Activated T-cell treated with anti-CD3 and anti-CD28 coated beads for 1 hour (primary cell): ENCODE measurements at places on chromosomes 6 and 20.

DNA sequence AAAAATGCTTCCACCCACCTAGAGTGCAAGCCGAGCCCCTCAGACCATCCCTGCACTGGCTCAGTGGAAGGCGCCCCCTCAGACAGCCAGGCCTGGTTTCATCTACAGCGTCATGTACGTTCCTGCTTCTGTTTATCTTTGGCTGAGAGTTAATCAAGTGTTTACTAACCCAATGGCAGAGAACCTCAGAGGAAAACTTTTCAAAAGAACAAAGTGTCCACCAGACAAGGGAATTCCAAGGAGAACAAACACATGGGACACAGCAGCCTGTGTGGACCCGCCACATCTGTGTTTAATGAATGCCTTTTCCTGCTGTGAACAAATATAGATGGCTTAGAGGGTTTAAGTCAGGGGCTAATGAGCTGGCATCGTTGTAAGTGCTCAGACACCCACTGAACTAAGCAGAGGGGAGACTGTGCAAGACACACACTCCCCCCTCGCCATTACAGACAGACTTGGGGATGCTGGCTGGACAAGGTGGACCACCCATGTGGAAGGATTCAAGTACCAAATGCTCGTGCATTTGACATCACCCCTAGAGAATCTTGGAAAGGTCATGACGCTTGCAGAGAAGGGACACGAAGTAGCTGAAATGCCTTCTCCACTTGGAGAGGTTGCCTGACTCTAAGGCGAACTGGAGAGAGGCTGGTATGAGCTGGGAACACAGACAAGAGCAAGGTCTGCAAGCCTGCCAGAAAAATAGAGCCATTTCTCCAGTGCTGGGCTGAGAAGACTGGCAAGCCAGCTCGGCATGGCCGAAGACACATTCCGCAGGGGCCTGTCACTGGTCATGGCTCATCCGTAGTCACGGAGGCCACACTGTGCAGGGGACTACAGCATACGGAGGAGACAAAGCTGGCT, 53.5 kb upstream of the NXT1 start:
- no peak for DNase-seq

DNA sequence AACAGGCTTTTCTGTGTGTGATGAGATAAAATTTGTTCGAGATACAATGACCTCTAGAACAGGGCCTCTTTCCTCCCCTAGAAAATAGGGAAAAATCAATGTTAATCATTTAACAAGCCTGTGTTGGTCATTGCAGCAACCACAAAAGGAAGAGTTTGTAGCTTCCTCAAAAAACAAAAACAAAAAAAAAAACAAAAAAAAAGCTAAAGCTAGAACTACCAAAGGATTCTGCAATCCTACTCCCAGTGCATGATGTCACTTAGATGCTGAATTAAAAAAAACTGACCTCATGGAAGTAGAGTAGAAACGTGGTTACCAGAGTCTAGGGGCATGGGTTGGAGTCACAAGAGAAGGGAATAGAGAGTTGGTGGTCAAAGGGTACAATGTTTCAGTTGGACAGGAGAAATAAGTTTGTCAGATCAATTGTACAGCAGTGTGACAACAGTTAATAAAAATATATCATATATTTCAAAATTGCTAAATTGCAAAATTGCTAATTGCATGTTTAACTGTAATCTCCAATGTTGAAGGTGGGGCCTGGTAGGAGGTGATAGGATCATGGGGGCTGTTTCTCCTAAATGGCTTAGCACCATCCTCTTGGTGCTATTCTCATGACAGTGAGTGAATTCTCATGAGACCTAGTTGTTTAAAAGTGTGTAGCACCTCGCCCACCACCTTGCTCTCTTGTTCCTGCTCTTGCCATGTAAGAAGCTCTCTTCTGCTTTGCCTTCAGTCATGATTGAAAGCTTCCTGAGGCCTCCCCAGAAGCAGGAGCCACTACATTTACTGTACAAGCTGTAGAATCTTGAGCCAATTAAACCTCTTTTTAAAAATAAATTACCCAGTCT, 163.4 kb upstream of the SIM1 start:
- DNase-seq, result no peak

- peak; percentile 24 for DNase-seq
Measured at GRCh38 chr6:225121-225721, 67.1 kb upstream of the DUSP22 start.

DNA sequence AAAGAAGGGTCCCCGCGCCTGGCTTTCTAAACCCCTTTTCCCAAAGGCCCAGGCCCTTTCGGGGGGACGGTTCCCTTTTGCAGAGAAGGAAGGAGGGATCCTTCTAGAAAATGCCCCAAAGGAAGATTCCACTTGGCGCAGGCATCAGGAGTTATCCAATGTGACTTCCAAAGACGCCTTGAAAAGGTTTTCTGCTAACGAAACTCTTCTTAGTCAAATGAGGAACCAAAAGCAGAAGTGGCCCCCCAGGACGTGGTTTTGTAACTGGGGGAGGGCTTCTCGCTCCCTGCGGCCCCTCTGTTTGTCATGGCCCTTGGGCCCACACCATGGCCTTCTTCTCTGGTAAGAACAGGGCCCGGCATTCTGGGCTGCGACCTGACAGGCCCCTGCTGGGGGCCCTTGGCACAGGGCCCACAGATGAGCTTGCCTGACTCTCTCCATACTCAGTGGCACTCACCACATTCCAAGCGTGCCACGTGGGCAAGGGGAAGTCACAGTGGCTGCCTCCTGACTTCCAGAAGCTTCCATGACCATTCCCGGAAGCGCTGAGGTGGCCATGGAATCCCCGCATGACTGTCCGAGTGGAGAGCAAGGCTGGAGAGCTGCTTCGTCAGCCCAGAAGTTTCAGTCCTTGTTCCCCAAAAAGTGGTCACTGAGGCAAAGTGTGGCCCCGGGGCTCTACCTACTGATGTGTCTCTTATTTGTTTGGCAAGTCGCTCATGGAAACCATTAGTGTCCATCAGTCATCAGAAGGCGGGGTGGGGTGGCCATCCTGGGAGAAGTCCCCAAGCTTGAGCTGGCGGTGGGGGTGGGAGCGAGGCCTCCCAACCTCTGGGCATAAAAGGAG, 834 bp upstream of the CTSZ start:
- no peak for DNase-seq

DNA sequence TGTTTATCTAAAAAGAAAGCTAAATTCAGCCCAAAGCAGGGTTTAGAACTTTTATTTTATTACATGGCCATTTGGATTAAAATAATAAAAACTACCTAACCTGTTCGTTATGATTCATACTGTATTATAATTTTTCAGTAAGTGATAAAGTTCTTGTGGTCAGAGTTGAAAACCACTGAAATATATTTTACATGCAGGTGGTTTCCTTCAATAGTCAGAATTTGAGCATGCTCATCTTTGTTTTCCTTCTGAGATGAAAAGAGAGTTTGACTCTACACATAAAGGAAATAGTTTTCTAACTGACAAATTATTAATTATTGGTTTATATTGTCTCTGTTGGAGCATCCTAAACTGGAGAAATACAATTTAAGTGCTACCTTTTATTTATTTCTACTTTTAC, 114.0 kb upstream of the FKBP1C start:
- DNase-seq, result no peak

DNA sequence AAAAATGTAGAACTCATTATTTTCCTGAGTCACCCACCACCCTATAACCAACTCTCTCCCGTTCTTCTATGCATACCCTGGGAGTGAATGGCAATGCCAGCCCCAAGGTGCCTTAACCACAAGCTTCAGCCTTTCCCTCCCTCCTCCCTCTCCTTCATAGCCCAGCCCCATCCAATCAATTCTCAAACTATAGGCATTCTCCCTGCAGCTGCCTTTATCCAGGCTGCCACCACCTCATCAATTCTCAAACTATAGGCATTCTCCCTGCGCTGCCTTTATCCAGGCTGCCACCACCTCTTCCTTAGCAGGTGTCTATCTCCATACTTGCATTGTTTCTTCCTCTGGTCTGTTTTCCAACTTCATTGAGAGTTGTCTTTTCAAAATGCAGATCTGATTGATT, 77.1 kb downstream of the PLEKHG1 start:
- no peak for DNase-seq

DNA sequence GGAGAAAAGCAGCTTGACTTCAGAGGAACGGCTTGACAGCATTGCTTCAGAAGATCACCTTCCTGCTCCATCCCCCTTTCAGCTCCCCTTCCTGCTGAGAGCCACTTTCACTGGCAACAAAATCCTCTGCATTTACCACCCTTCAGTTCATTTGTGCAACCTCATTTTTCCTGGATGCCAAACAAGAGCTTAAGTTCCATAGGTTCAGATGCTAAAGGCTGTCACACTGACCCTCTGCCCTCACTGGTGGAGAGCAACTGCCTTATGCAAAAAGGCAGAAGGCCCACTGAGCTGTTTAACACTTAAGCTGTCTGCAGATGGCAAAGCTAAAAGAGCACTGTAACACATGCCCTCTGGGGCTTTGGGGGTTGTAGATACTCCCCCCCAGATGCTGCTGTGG, 131.2 kb upstream of the SPACA1 start:
- DNase-seq, result no peak

GRCh38 chr6:47169785-47170616, 127.9 kb upstream of the ADGRF1 start:
- no peak for DNase-seq

DNA sequence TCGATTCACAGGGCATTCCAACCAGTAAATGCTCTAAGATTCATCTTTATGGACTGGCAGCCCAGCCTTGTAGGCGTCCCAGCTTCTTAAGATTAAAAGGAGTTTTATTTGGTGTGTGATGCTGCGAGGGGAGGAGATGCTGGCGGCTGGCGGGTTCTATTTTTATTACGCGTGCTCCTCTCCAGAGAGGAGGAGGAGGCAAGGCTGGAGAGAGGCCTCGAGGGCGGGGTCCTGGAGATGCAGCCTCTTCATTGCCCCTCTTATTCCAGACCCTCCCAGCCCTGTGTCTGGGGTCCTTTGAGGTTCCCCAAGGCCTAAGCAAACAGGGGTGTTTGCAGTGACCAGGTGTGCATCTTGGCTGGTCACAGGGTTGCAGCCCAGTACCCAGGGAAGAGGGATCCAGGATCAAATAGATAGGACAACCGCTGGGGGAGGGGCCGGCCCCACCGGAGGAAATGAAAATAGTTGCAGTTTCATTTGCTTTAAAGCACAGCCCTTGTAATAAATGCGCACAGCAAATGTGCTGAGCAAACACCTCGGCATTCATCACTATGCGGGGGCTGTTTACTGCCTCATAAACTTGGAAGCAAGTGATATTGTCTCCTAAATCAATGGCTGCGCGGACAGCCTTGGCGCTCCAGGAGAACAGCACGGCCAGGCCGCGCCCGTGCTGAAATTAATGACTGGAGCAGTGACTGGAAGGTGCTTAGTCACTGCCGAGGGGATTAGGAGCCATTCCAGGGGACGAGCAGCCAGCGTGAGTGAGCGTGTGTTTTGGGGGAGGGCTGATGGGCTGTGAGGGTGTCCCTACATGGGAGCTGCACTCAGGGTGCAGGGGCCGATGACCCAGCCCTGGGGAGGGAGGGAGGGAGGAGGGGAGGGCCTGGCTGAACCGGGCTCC, 83.0 kb downstream of the TMEM242 start:
- DNase-seq, result no peak

DNA sequence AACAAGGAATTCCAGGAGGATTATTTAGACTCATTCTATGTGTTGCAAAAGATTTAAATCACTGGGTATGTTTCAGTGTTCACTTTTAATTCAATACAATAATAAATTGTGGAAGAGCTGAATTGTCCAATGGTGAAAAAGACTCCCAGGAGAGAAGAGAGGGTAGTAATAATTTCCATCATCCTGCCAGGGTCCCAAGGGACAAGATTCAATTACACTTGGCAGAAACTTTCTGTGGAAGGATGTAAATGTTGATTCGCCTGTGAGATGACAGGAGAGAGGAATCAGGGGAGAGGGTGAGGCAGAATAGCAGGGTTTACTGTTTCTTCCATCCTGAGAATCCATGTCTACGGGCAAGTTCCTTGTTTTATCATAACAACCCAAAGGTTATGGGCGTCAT, 342.7 kb downstream of the ESR1 start:
- DNase-seq, result no peak

GRCh38 chr20:61917474-61918145, 148.1 kb downstream of the TAF4 start:
- DNase-seq, result no peak

- no peak for DNase-seq
Measured at GRCh38 chr6:99189823-99190721, 159.4 kb downstream of the FAXC start.

GRCh38 chr20:44203161-44203560, 7.4 kb downstream of the OSER1 start:
- DNase-seq, result no peak

GRCh38 chr6:44674226-44675155, 287.0 kb downstream of the CDC5L start:
- DNase-seq, result no peak

GRCh38 chr6:106882601-106883518, 91.7 kb downstream of the CD24 start:
- DNase-seq, result no peak

GRCh38 chr6:1386038-1386709, 3.2 kb upstream of the FOXF2 start:
- DNase-seq, result no peak

DNA sequence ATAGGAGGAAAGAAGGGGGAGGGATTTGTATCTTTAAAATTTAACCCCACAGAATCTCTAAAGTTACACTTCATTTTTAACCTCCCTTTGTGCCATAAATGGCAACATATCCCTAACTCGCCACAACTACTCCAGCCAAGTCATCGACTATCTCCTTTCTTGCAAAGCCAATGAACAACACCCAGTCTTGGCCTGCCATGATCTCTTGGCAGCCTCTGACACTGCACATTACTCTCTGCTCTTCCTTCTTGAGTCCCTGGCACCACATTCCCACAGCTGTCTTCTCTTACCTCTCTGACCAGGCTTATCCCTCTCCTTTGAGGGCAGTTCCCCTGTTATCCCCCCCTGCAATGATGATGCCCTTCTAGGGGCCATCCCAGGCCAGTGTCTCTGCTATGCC, 42.5 kb downstream of the MBOAT1 start:
- no peak for DNase-seq

DNA sequence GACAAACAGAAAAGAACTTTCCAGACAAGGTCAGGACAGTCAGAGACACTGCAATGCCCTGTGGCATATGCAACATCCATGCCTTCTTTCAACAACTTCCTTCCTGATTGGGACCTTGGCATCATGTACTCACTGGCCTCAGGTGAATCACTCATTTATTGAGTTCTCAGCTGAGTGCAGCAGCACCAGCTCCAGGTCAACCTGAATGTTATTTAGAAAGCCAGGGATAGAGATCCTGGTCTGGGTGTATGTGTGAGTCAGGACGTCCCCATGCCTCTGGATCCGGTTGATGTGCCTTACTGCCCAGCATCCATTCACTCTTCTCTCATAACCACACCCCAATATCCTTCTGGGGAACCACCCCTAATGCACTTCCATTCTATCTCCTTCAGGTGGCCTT, 54.4 kb downstream of the SNRNP48 start:
- DNase-seq, result no peak

GRCh38 chr6:163214259-163214658, 200.3 kb upstream of the QKI start:
- no peak for DNase-seq

DNA sequence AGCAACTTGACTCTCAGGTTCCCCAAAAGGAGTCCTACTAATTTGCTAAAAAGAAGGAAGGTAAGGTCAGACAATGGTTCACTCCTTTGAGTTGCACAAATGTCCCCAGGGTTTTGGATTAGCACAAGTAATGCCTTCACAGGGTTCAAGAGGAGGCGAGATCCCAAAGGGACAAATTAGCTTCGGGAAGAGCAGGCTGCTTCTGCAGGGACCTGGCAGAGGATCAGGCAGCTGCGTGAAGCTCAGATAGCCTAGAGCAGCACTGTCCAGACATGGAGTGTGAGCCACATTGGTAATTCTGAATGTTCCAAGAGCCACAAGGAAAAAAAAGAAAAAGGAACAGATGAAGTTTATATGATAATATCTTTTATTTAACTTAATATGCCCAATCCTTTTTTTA, 115.4 kb downstream of the CFAP61 start:
- no peak for DNase-seq

- DNase-seq, result no peak
Measured at GRCh38 chr6:15503346-15503680, 159.5 kb downstream of the DTNBP1 start.
